ENCODE measurements at places on chromosomes 5 and 9. TPM values are rescaled to one million over a fixed set of nuclear protein-coding genes. Genes with fewer than 3 reads are reported as not detected.

Gene NTRK2
- total RNA-seq = 2.8 TPM

Gene LAMC3
- 22.5 TPM for total RNA-seq

Gene ERBIN
- total RNA-seq = 54.9 TPM

DNA sequence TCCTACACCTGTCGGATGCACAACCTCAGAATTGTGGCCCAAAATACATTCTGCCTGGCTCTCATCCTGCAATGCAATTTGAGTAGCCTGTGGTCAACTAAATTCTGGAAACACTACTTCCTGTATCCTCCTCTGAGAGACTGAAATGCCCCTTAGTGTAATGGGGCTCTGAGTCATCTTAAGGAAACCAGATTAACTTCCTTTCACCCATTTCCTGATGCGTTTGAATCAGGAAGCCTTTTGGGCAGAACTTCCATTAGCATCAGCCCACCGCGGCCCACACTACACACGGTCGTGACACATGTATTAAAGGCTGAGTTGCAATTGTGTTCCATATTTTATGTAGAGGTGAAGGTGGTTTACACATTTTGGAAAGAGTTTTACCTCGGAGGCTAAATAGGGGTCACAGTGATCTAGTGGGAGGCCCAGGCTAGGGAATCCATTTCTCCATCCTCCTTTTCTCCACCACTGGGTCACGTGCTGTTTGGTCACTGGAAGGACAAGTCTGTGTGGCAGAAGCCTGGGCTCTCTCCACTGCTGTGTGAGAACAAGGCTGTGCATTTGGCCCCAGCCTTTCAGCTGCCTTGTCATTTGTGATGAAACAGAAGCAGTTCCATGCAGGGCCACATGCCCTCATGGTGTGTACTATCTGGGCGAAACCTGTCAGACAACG lies 55.9 kb downstream of the DAP start:
- no peak for DNase-seq
